ENCODE measurements at places on chromosomes 1 and 21.

GRCh38 chr1:37845786-37846185, 13.6 kb downstream of the MTF1 start:
- no peak for DNase-seq

- DNase-seq = no peak
These were observed 50.6 kb upstream of the ANGPTL1 start for GRCh38 chr1:178921499-178921898.

- peak; percentile 26 for DNase-seq
These were observed 7.5 kb upstream of the FNDC5 start for GRCh38 chr1:32878183-32878582.

- no peak for DNase-seq
These were observed 5.6 kb downstream of the TMEM54 start for GRCh38 chr1:32895325-32896215.

DNA sequence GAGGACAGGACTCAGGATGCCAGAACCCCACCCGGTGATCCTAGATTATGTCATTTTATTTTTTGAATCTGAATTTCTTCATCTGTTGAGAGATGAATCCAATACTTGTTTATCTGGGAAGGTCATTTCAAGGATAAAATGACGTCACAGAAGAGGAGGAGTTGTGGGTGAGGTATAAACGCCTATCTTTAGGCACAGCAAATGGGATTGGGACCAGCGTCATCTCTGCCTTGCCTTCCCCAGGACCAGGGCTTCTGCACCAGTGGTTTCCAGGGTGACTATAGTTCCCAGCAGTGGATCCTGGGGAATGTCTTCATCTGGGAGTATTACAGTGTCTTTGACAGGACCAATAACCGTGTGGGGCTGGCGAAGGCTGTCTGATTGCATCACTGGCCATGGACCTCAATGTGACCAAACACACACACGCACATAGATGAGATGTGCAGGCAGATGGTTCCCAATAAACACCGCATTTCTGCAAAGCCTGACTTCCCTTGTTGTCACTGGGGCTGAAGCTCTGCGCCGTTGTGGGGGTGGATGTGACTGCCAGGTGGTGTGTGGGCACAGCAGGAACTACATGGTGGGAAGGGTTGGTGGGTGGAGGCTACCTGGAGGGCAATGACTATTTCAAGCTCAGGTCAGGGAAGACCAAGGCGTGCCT, 28.1 kb downstream of the KCNA10 start:
- no peak for DNase-seq

DNA sequence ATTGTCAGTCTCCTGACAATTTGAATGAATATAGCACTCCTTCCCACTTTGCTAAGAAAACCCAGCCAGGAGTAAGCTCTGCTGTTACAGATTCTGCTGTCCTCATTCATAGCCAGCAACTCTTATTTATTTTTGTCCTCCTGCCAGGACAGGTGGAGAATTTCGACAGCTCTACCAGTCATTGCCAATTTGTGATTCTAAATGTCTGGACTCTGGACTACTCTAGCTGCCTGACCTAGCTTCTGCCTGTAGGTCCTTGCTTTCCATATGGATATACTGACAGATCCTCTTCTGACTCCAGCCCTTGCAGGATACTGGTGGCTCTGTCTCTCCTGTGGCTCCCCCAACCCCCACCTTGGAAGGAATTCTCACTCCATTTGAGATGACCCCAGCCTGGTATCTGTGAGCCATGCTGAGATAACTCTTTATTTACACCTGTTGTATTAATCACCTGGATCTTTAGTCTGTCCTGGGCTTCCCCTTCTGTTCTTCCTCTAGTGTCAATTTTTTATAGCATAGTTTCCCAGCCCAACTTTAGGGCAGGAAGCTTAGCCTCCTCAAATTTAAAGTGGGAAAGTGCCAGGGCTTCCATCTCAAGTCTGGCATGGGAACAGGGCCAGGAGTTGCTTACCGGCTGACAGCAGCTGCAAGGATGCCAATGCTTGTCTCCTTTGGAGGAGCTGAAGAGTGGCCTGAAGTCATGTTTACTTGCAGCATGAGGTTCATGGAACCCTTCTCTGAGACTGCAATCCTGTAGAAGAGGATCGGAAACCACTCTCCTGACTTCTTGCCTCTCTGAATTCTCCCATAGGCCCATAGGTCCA, 6.7 kb downstream of the PM20D1 start:
- no peak for DNase-seq

- no peak for DNase-seq
These were observed 244.2 kb upstream of the HOOK1 start for GRCh38 chr1:59570524-59570923.

DNA sequence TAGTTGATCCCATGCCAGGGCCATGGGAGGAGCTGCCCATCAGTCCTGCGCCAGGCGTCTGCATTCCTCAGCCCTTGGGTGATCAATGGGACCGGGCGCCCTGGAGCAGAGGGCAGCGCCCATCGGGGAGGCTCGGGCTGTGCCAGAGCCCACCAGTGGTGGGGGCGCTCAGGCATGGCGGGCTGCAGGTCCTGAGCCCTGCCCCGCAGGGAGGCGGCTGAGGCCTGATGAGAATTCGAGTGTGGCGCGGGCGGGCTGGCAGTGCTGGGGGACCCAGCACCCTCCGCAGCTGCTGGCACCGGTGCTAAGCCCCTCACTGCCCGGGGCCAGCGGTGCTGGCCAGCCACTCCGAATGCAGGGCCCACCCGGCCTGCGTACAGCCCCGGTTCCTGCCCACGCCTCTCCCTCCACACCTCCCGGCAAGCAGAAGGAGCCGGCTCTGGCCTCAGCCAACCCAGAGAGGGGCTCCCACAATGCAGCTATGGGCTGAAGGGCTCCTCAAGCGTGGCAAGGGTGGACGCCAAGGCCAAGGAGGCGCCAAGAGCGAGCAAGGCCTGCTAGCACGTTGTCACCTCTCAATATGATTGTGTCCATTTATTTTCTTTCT, 238.1 kb upstream of the OLFM3 start:
- DNase-seq = no peak

DNA sequence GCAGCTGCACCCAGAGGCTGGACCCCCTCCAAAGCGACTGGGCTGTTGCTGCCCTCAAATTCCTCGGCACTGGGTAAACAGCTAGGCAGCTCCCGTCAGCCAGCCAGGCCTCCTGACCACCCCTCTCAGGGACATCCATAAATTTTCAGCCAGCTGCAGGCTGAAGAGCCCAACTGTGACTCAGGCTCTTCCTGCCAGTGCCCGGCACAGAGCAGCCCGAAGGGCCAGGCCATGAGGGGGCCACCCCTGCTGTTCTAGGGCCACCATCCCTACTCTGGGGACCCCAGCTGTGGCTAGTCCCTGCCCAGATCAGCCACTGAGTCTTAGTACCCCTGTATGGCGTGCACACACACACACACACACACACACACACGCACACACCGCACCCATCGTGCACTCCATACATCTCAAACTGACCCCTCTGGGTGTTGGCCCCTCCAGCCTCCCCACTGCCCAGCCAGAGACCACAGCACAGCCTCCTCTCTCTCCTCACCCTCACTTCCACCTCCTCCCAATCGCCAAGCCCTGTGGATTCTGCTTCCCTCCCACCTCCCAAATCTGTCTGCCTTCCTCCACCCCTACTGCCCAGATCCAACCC, 6.2 kb upstream of the LAPTM5 start:
- DNase-seq = peak; percentile 19

DNA sequence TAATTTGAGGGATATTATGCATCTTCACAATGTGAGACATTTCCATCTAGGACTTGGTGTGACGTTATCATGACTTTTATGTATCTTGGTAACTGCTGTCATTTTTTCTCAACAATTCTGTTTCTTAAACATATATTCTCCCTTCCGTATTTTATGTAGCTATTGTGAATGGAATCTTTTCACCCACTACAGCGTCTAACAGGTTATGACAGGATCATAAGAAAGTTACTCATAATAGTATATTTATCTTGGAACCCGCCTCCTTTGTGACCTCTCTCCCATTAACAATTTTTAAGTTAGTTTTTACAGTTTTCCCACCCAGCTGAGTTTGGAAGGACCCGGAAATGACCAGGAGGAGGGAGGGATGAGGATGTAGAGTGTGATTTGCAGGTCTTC, 6.8 kb upstream of the DMRTA2 start:
- DNase-seq = no peak

- DNase-seq = no peak
These were observed at the start of gene JAM2 for GRCh38 chr21:25638660-25639550. Gene JAM2 (plus strand): TSS chr21:25639258. CDS start chr21:25639822, 564 bp downstream.

DNA sequence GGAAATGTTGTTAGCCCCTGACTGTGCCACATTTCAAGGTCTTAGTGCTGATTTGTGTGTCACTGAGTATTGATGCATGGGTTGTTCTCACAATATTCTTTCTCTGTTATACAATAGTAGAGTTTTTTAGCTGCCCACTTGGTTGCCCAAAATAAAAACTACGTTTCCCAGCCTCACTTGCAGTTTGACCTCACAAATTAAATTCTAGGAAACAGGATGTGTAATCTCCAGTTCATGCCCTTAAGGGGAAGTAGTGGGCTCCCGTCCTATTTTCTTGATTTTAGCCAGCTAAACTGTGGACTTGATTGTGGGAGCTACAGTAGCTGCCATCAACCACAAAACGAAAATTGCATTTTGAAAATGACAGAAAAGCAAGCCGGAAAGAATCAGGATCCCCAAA, 27.3 kb upstream of the LAMC1 start:
- no peak for DNase-seq

DNA sequence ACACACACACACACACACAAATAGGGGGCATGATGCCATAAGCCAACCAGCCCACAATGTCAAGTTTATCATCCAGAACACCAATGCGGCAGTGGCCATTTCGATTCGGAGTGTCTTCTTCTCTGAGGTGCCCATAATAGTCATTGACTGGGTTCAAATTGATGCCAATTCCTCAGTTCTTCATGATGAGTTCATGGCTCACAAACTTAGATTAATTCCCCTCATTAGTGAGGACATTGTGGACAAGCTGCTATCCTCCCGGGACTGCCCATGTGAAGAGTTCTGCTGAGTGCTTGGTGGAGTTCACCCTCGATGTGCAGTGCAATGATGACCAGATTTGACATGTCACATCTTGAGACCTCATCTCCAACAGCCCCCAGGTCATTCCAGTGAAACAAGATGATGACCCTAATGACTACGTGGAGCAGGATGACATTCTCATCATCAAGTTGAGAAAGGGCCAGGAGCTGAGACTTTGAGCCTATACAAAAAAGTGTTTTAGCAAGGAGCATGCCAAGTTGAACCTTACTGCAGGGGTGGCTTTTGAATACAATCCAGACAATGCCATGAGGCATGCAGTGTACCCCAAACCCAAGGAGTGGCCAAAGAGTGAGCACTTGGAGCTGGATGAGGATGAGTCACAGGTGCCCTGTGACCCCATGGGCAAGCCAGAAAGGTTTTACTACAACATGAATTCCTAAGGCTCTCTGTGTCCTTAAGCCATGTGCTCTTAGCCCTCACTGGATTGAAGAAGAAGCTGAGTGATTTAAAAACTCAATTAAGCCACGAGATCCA, 211.6 kb upstream of the SAMSN1 start:
- no peak for DNase-seq

GRCh38 chr1:22416555-22417454, 34.8 kb upstream of the ZBTB40 start:
- peak; percentile 78 for DNase-seq

DNA sequence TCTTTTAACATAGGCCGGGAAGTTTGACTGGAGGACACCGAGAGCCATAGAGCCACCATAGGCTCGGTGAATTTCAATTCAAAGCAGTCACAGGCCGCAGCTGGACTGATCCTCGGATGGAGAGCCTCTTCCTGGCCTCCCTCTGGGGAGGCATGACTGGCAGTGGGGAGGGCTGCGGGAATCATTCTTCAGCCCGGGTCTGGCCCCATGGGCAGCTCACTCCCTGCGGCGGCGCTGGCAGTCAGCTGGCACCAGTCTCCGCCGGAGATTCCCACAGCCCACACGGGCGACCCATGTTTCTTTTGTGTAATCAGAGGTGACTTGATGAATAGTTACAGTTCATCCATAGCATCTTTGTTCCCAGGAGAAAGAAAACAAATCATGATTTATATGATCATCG, 10.6 kb downstream of the ESPN start:
- no peak for DNase-seq

DNA sequence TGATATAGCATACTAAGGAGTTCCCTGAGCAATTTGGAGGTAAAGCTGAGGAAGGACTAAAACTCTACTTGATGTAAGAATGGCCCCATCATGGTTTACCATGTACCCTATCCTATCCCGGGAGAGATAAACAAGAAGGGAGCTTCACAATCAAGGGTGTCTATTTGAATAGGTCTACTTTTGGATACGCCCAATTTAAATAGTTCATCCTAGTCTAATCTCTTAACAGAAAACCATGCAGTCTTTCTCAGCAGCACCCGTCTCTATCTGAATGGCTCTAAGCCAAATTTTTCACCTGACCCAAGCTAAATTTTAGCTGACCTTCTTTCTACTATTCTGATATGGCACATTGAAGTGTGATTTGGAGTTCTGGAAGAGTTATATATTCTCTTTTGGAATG, 122.0 kb downstream of the TNNI3K start:
- no peak for DNase-seq

GRCh38 chr1:11335417-11336056, 62.5 kb downstream of the UBIAD1 start:
- DNase-seq = no peak

- no peak for DNase-seq
These were observed 8.1 kb downstream of the GPR137B start for GRCh38 chr1:236150311-236150955.

GRCh38 chr21:26072666-26073615, 97.6 kb downstream of the APP start:
- no peak for DNase-seq

DNA sequence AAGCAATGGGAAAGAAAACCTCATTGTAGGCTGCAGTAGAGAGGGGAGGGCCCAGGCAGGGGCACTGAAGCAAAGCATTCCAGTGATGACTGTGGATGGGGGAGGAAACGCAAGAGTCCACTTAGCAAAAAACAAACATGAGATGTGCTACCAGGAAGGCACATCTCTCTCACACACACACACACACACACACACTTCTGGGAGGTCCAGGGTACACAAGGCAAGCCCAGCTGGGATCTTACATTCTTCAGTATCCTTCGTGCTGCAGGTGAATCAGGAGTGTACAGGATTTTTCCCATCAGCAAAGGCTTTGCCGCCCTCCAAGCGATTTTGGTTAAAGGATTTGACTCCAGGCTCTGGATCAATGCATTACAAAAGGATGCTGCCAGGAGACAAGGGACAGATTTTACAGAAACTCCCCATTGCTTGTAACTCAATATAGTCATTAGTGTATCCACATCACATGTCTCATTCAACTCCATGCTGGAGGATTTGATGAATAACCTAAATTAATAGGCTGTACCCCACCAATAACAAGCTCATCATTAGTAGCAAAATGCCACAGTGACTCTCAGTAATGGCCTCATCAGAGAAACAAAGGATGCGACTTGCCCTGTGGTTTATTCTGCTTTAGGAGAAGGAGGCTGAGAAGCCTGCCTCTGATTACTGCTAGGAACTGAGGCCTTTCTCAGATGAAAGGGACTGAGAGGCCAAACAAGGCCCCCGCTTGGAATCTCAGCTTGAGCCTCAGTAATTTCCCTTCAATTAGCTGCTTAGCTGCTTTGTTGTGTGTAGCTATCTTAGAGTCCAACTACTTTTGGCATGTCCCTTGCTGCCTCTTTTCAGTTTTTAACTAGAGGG, 41.6 kb downstream of the ABCA4 start:
- no peak for DNase-seq
